Mesenchymal stem cell (in vitro differentiated cells and primary cell): ENCODE measurements at places on chromosomes 5 and 9.
A peak's percentile ranks its signal among the peaks of the same experiment; 100 is the strongest.

DNA sequence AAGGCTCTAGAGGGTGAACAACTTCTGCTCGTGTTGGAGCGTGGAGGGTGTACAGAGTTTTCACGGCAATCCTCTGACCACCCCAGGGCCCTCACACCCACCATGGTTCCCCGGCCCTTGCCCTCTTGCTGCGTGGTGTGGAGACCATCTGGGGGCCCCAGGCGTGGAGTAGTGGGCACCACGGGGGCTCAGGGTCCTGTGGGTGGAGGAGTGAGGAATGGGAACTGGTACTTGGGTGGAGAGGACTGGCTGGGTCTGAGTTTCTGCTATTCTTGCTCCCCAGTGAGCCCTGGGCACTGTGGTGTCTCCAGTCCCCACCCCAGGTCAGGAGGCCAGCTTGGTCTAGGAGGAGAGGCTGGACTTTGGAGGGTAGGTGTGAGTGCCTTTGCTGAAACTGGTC, 21.9 kb upstream of the TRIM52 start:
- DNase-seq = no peak

GRCh38 chr5:82861701-82862100, 215.5 kb downstream of the TMEM167A start:
- DNase-seq = no peak

GRCh38 chr5:90133941-90134340, 275.6 kb downstream of the CETN3 start:
- no peak for DNase-seq

DNA sequence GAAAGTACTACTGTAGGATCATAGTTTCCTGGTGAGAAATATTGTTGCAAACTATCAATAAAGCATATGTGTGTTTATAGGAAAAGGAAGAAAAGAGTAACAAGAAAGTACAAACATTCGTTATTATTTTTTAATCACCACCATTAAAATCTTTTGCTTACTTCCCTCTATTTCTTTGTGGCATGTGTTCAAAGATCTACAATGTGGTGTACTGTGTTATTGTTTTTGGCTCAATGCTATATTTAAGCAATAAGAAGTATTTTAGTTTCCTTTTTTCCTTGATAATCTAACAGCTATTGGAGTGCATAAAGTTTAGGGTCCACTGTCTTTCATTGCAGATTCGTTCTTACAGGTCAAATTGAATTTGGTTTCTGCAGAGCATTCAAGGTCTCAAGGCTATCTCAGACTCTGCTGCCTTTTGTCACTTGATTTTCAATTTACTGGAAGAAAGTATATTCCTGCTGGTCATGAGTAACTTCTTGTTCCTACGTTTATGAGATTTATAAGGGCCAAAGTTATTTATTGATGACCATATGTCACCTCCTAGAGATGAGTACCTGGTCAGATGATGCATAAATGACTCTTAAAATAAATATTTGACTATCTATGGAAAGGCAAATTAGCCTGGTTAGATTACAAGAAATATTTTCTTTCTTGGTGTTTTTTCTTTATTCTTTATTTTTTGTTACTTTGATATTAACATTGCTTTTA, 323.0 kb downstream of the TMEM167A start:
- DNase-seq = no peak

GRCh38 chr9:18909140-18910018, 123.6 kb downstream of the SAXO1 start:
- DNase-seq = no peak

DNA sequence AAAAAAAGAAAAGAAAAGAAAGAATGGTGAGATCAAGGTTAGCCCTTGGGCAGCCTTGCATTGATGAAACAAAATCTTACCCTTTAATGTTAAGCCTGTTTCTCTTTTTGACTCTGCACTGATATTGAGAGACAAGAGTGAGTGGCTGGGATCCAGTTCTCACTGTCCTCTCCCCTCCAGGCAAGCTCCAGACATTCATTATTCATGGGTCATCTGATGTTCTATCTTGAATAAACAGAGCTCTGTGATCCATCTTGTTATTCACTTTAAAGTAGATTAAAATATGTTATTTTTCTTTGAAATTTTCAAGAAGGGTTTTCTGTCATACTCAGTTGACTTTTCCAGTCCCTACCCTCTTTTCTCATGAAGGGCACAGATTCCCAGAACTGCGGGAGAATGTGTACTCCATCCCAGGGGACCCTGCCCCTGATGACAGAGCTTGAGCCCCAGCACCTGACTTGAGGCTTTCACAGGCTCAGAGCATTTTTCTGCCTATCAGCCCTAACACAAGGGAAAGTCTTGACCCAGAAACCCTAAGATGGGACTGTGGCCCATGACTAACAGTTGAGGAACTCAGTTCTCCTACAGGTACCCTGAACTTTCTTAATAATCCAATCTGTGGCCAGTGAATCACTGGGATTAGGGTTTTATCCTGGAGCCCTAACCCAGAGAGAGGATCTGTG, 24.1 kb downstream of the ACTL7B start:
- no peak for DNase-seq

DNA sequence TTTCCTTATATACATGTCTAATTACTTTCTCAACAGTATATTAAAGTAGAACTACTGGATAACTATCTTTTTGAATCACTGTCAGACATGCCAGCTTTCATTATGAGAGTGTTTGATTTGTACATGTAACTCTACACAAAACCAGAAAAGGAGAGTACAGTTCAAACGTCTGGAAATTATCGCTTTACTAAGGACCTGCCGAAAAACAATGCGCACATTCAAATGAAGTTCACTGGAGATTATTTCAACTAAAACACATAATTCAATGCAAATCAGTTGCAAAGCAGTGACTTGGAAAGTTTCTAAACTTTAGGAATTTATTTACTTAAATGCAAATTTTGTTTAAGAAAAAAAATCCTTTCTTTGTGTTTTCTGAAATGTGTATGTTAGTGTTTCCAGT, 942.5 kb downstream of the EFNA5 start:
- DNase-seq = no peak

DNA sequence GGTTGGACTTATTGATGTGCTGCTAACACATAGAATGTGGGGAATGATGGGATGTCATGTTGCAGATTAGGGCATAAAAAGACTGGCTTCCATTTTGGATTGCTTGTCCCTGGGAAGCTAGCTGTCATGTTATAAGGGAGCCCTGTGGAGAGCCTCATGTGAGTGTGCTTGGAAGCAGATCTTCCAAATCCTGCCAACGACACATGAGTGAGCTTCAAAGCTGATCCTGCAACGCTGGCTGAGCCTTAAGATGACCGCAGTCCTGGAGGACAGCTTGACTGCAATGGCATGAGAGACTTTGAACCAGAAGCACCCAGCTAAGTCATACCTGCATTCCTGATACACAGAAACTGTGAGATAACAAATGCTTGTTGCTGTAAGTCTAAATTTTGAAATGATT, 63.6 kb downstream of the NRG2 start:
- no peak for DNase-seq

GRCh38 chr5:78377718-78378105, 17.3 kb downstream of the SCAMP1 start:
- no peak for DNase-seq

DNA sequence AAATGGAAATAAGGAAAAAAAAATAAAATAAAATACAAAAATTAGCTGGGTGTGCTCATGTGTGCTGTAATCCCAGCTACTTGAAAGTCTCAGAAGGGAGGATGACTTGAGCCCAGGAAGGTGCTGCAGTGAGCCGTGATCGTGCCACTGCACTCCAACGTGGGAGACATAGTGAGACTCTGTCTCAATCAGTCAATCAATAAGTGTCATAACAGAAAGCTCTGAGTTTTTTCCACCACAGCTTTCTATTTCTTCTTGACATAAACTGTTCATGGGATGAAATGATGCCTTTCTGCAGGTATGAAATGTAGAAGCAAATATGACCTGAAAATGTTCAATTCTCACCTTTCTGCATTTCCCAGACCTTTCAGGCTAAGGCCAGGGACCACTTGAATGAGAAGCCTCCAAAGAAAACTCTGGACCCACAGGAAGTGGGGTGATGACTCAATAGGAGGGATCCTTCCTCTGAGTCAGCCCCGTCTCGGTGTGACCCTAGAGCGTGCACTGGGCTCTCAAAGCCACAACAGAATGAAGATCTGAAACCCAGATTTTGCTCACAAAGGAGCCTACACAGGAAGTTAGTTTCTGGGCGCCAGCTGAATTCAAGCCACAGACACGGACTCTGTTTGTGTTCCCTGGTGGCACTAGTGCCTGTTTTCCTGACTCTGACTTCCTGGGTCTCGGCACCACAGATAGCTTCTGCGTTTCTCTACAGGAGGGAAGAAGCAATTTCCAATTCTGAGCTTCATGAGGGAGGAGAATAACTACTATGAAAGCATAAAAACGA, 62.0 kb downstream of the ANKH start:
- DNase-seq = peak; percentile 94

- peak; percentile 74 for DNase-seq
Observed at GRCh38 chr5:140346348-140347221, at the start of gene HBEGF. TSS of gene HBEGF (minus strand) at chr5:140346603. CDS start at chr5:140346328, 275 bp downstream.

DNA sequence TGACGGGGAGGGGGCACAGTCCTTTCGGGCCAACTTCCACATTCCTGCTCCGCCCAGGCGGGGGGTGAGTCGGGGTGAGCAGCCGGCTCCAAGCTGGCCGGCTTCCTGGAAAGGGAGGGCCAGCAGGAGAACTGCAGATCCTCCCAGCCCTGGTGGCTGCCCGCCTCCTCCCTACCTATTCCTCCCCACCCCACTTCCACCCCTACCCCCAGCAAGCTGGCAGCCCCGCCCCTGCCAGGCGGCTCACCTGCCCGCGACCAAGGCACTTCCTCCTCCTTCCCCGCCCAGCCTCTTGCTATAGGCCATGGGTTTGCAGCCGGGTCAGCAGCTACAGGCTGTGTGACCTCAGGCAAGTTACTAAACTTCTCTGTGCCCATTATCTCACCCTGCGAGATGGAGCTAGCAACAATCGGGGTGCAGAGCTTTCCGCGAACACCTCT, 5.6 kb upstream of the IRF1 start:
- DNase-seq = peak; percentile 89

GRCh38 chr9:113370806-113371325, 5.9 kb downstream of the HDHD3 start:
- no peak for DNase-seq

DNA sequence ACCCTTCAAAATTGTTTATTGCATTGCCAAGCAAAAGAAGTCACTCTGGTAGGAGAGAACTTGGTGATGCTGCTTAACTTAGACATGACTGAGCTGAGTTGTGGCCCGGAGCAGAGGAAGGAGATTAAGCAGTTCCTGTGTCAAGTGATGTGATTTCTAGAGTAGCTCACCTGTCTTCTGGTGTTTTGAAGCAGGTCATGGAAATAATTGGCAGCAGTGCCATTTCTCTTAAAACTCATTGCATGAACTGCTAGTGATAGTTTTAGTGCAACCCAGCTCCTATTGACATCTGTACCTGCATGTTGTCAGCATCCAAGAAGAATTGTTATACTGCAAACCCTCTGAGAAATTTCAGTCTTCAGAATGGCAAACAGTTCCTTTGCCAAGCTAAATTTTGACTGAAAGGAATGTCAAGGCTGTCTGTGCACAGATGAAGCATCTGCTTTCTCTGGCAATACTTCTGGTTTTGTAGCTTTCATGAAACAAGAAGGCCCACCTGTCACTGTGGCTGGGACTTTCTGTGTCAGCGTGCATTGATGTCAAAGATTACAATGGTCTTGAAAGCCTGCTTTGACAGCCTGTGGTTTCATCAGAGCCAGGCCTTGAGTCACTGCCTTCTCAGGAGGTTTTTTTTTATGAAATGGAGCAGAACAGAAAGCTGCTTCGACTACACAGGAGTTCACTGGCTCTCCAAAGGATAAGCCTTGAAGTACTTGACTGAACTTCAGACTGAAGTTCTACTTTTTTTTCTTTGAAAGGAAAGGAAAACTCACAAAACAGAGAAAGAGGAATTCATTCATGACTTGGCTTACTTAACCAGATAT, 90.6 kb downstream of the RALGPS1 start:
- DNase-seq = peak; percentile 32

DNA sequence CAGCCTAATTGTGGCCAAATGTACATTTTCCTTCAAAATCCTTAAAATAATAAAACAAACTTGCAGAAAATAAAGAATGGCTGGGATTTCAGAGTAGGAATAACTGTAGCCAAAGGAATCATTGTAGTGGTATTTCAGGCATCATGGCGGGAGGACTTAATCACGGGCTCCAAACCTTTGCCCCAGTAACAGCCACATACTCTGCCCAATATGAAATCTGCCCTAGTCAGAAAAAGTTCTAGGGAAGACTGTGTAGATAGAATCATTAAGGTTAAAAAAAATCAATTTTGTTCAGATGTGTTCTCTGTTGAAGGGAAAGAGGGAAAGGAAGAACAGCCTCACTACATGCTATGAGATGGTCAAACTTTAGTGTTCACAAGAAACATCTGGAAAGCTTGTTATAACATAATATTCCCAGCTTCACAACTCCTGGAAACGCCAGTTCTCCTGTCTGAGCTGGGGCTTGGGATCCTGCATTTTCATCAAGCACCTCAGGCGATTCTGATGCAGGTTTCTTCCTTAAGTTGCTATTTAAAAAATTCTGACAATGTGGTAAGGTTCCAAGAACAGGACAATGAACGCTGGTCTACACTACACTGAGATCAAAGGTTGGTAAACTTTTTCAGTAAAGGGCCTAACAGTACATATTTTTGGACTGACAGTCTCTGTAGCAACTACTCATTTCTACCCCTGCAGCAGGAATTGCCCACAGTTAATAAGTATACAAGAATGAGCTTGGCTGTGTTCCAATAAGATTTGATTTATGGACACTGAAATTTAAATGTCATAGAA, 87.9 kb downstream of the CEMIP2 start:
- DNase-seq = peak; percentile 15

DNA sequence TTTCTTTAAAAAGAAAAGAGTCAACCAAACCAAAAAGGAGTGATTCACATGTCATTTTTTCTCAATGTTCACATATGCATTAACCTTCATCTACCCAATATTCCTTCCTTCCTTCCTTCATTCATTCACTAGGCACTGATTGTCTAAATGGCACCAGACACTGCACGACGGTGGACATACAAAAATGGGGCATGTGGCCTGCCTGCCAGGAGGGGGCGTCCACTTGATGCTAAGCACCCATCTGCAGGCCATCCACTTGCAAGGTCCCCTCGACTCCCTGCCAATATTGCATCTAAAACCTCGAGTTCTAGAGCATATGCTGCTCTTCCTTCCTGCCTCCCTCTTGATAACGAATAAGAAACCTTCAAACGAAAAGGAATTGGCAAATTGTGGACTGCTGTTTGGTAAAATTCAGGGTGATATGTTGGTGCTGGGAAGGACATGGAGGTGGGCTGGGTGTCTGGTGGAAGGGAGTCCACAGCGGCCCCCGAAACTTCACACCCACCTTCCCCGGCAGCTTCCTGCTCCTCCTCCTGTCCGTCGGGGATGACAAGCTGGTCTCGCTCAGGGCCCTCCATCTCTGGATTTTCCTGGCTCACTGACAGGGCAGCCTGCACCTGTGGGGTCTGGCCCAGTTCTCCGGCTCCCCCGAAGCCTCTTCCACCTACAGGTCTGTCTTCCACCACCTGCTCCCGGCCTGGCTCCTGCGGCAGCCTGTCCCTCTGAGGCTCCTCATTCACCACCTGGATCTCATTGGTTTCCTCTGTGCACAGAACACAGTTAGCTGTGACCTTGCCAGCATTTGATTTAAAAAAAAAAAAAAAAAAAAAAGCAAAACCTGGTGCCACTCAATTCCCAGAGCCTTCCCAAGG, 64.3 kb downstream of the GOLM1 start:
- peak; percentile 62 for DNase-seq

GRCh38 chr9:129584136-129584535, 36.8 kb downstream of the C9orf50 start:
- peak; percentile 88 for DNase-seq
